ENCODE measurements at places on chromosomes 3 and 15.

GRCh38 chr3:197501879-197502620 lies 53.7 kb downstream of the BDH1 start:
- DNase-seq, result peak; percentile 28

DNA sequence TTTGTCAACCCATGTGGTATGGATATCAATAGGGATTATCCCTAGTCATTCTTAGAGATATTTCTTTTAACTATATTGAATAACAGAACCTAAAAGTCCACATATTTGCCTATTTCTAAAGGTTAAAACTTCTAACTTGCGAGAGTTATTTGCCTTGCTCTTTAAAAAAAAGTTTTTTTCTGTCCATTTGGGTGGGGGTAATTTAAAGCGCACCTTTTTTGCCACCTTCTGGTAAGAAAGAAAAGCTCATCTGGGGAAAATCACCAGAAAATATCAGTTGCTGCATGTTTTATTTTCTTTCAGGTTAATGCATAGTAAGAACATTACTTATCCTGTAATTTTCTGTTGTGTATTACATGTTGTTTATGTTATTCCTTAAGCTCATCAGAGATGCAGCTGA lies 242.0 kb upstream of the GOLGA6L4 start:
- no peak for DNase-seq

DNA sequence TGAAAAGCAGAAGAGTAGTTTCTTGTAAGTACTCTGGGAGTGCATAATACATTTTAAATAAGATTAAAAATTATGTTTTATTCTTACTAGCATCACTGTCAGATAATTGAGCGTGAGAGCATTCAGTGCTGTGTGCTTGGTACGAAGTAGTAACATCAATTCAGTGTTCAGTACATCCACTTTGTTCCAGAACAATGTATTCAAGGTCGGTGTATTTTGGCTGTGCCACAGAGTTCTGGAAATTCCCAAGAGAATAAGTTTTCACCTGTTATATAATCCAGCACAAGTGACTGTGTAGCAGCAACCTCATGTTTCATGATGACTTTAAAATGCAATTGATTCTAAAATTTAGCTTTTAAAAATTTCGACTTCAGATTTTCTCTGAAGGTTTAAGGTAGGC lies 130.6 kb downstream of the IGF1R start:
- no peak for DNase-seq

GRCh38 chr3:32817257-32817557 lies 590 bp upstream of the TRIM71 start:
- DNase-seq, result no peak

- no peak for DNase-seq
Measured at GRCh38 chr3:50806806-50807205, 132.1 kb downstream of the DOCK3 start.

DNA sequence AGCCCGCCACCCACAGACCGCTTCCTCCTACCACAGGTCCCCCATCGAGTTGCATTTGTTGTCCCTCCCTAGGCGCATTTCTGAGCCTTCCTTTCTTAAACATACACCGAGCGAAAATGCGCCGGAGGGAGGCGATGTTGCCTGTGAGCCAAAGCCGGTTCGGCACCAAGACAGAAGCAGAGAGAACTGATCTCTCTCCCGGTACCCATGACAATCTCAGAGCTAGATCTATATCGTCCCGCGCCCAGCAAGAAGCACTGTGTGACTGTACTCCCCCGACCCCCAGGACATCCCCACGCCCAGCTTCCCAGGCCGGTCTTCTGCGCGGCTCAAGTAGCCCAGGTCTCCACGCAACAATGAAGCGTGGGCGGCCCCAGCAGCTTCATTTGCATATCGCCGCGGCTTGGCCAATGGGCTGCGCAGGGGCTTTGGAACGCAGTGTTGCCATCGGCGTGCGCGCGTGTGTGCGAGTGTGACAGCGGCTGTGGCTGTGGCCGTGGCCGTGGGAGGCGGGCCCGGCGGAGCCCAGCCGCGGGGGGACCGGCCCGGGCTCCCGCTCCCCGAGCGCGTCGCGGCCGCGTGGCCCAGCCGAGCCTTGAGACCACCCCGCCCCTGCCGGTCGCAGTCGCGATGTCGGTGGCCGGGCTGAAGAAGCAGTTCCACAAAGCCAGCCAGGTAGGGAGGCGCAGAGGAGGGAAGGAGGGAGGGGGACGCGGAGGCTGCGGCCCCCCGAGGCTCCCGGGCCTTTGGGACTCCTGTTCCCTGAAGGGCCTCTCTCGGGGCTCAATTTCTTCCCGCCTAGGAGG lies at the start of gene SH3GL3:
Gene SH3GL3, plus strand, starts transcription at position 438 of the 806 bp plus-strand sequence. Its CDS starts 193 bp downstream, at position 631.
- DNase-seq, result no peak

- no peak for DNase-seq
Measured at GRCh38 chr15:65963358-65963757, 94.1 kb downstream of the RAB11A start.

DNA sequence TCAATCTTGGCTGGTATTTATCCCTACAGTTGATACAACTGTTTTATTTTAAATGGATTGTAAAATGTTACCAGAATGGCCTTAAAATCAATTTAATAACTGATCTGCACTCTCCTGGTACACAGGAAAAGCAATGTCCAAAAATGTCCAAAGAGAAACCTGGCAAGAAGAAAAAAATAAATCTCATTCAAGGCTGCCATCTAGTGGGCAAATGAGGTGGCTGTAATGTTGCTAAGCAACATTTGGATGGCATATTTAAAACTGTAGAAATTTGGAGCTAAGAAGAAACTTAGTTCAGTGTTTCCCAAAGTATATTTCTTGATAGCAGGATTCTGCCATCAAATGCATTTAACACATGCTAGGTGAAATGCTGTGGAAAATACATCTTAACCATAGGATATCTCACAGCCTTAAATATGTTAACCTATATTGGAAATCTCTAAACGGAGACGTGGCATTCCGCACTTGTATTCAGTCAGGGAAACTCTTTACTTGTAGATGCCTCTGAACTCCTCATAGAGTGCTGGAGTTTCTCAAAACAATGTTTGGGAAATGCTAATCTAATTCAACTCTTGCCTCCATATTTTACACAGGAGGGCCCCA lies 216.8 kb downstream of the ERC2 start:
- peak; percentile 49 for DNase-seq

DNA sequence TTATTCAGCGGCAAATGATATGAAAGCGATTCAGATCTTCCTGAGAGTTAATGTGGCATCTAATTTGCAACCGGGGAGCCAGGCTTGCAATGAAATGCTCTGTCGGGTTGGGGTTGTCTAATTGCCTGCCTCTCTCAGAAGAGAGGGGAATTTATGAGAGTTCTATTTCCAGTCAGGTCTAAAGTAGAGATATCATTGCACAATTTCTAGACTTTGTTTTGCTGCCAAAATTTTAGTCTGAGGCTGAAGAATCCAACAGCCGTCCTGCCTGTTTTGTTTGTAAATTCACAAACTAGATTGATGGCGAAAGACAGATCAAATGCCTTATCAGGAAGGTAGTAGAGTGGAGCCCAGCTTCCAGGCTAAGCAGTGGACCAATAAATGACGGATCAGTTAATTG lies 610 bp downstream of the LIPC start:
- no peak for DNase-seq

DNA sequence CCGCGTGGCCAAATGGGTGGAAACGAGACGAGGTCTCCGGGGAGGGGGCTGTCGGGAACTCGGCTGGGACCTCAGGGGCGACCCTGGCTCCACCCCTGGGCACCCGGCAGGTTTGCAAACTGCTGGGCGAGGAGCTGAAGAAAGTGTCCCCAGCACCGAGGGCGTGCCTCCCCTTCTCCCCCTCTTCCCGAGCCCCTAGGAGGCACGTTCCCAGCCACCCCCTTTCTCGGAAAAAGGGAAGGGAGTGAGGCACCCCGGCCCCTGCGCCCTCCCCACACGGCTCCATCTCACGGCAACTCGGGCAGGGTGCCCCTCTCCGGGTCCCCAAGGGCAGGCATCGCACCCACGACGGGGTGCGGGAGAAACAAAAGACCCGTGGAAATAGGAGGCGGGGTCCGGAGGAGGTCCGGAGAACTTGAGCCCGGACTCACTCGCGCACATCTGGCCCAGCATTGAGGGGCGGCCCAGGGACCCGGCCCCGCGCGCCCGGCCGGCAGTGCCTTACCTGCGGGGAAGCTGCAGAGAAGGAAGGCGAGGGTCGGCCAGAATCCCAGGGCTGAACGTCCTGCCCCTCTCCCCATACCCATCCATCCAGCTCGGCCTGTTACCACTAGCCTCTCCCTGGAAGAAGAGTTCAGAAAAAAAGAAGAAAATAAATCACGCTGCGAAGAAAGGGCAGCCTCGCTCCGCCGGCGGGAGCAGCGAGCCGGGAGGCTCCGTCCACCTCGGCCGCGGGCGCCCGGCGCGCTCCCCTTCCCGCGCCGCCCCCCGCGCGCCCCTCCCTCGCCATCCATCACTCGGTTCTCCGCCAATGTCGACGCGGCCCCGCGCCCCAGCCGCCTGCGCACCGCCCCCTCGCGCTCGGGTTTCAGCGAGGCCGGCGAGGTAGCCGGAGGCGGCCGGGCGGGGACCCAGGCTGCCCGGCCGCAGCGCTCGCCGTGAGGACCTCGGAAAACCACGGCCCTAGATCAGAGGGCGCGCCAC lies 16.3 kb downstream of the RGMA start:
- DNase-seq, result no peak

DNA sequence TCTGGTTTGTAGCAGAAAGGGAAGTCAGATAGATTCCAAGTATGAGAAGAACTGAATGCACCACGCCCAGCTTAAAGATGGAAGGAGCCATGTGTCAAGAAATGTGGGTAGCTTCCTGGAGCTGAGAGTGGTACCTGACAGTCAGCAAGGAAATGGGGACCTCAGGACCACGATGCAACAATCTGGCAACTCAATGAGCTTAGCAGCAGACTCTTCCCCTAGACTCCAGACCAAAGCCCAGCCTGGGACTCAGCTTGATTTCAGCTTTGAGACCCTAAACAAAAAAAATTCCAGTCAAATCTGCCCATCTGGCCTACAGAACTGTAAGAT lies 24.4 kb downstream of the MIX23 start:
- no peak for DNase-seq

- DNase-seq, result no peak
Measured at GRCh38 chr15:72873379-72874233, 90.0 kb upstream of the ADPGK start.

GRCh38 chr3:13149330-13150108 lies 76.3 kb upstream of the IQSEC1 start:
- DNase-seq, result no peak

DNA sequence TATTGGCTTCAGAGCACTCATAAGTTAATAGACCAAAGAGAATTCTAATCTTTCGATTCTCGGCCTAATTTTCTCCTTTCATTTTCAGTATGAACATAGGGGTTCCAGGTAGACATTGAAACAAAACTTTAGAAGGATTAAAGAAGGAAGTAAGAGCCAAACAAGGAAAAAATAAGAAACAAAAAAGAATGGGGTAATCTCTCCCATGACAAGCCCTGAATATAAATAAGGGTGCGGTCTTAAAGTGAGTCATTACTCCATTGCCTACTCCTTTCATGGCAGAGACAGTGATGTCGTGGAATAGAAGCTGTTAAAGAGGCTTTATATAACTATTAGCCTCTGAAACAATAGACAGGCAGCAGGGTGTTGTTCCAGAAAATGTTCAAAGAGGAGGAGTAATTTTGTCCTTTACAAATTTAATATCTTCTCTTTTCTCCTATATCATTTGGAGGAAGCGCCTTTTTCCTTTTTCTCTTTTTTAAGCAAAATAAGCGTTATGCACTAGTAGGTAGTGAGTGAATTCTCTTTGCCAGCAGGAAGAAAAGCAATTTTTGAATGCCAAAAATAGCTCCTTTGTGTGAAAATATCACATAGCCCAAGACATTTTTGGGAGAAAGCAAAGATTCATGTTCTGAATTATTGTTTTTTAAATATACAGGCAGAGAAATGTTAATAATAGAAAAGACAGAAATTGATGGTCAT lies 607.9 kb upstream of the KCNMB2 start:
- DNase-seq, result no peak

GRCh38 chr15:33735637-33736247 lies 232.6 kb upstream of the CHRM5 start:
- DNase-seq, result peak; percentile 69

- no peak for DNase-seq
Measured at GRCh38 chr15:62719316-62719715, 323.2 kb upstream of the TPM1 start.

DNA sequence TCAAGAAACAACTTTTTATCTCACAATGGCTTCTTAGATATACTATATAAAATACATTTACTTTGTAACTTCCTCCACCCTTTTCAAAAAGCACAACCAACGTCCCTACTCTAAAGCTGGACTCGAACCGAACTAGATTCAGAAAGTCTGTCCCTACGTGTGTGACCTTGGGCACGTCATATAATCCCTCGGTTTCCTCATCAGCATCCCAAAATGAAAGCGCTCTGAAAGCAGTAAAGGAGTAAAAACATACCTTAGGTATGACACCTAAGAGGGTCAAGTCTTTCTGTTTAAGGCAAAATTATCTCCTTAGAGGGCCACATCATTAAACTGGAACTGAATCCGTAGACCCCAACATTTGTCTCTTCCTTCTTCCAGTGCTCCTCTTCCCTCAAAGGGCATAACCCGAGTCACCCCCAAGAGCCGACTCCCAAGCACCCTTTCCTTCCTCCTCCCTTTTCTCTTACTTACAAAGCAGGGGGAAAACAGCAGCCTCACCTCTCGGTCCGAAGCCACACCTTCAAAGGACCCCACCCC lies 663 bp downstream of the PDCD10 start:
- peak; percentile 24 for DNase-seq

- DNase-seq, result no peak
Measured at GRCh38 chr3:54071601-54072000, 50.8 kb upstream of the CACNA2D3 start.

Data from SHP77 (cell line).